GM23338 (cell line): ENCODE measurements at places on chromosomes 1 and 21.

DNA sequence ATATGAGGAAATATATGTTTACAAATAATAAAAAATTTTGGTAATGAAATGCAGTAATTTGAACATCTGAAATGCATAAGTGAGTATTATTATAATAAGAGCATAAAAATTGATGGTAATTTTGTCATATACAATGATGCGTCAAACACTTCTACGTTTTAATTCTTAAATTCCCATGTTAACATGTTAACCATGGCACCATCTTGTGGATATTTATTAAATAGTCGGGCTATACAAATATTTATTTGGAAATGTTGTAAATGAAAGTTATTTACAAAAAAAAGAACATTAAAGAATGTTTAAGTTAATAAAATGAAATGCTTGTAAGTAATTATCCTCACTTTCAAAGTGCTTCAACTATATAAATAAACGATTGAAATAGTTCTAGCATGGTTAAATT, 57.2 kb upstream of the C1orf185 start:
- H3K4me3 ChIP-seq: no peak overlapping the region
- H3K27me3 ChIP-seq: no peaks in the 10 kb centered on the region
- H3K27ac ChIP-seq: no peak overlapping the region
- H3K4me1 ChIP-seq: no peaks in the 10 kb centered on the region

DNA sequence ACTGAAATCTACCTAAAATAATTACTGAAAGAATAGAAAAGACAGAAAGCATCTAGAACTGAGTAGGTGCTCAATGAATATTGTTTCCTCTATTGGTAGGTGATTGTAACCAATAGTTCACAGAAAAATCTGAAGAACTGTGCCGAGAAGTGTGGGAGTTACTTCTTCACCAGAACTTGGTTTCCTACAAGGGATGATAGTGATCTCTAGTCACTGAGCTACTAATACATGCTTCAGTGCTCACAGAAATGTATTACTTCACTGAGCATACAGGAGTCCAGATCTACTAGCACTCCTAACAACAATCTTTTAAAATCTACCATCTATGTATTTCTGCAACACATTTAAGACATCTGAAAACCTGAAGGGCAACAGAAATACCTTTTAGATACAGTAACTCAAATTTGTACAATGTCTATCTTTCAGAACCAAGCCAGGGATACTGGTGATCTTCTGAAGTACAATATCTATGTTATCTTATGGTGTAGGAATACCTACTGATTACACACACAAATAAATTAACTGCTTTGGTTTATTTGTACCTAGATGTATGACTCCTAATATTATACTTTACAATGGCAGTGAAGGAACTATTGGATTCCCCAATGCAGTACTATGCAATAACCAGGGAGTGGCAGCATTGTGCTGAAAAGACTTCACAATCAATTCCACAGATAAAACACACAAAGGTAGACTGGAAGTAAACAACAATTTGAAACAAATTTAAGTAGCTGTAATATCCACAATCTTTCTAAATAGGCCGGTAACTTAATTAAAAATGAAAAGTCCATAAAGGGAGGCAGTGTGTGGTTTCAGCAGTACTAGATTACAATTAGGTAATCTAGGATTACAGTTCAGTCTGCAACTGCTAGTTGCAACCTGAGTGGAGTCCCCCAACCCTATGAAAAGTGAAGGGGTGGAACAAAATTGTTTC, 243.0 kb downstream of the SLC45A1 start:
- no peak overlapping the region for H3K27ac ChIP-seq
- H3K4me3 ChIP-seq: no peak overlapping the region
- 0 out of 2 replicates have a peak, but pooled peaks cover 3% of the 10 kb centered on the region for H3K36me3 ChIP-seq
- peaks cover 21% of the 10 kb centered on the region for H3K4me1 ChIP-seq

GRCh38 chr1:165560883-165561656, 17.3 kb downstream of the LRRC52 start:
- H3K4me3 ChIP-seq: no peak overlapping the region
- H3K4me1 ChIP-seq: peaks cover 17% of the 10 kb centered on the region
- peaks cover 5% of the 10 kb centered on the region for H3K27me3 ChIP-seq
- H3K27ac ChIP-seq: no peak overlapping the region
- H3K36me3 ChIP-seq: no peaks in the 10 kb centered on the region
- DNase-seq: peak; percentile 18

DNA sequence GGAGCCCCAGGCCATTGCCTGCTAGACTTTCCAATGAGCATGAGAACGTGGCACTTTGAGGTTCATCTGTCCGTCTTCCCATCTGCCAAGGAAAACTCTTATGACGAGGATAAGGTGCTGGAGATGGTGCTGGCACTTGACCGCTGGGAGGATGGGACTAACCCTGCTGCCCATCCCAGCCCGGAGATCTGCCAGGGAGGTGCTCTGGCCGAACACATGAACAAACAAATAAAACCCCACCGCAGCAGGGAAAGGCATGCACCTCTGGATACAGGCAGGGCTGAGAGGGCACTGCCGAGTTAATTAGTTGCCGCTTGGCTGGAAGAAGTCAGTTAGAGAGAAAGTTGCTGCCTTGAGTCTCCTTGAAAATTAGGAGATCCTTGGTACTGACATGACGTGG, 308.4 kb downstream of the AJAP1 start:
- no peak overlapping the region for H3K4me3 ChIP-seq
- H3K36me3 ChIP-seq: no peaks in the 10 kb centered on the region
- DNase-seq: no peak
- H3K4me1 ChIP-seq: no peaks in the 10 kb centered on the region
- H3K27me3 ChIP-seq: no peaks in the 10 kb centered on the region

- no peaks in the 10 kb centered on the region for H3K4me1 ChIP-seq
- H3K36me3 ChIP-seq: no peaks in the 10 kb centered on the region
- DNase-seq: peak; percentile 9
- no peaks in the 10 kb centered on the region for H3K27me3 ChIP-seq
- H3K4me3 ChIP-seq: no peak overlapping the region
Observed at GRCh38 chr21:38250991-38251418, 5.8 kb upstream of the KCNJ15 start.

DNA sequence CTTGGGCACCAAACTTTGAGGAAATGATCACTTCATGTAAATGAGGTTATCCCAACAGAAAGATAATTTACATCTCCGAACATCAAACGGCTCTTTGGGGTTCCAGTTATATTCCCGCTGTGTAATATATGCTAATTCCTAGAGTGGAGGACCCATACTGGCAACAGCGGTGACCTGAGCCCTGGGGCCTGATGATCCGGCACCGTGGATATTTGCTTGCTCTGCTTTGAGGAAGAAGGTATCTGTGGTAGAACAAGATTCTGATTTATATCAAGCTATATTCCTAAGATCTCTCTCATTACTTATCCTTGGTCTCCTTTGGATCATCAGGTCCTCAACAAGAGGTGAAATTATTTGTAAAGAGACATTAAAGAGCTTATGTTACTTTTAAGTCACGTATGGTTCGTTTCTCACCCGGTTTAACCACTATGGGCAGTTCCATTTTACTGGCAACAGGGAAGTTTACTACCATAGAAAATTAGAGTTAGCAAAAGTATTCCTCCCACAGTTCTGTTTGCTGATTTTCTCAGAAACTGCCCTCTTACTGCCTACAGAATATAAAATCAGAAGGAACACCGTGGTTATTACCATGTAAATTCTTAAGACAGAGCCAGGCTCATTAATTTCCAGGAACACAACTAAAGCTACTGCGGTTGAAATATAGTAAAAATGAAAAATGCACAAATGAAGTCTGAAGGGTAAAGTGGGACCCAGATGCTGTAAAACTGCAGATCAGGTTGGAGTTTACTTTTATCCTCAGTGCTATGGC, 56.7 kb downstream of the MRPL39 start:
- no peaks in the 10 kb centered on the region for H3K36me3 ChIP-seq
- no peaks in the 10 kb centered on the region for H3K27me3 ChIP-seq
- H3K27ac ChIP-seq: no peak overlapping the region
- H3K4me1 ChIP-seq: no peaks in the 10 kb centered on the region

GRCh38 chr1:26318338-26319064, 743 bp downstream of the CD52 start:
- no peak overlapping the region for H3K4me3 ChIP-seq
- H3K4me1 ChIP-seq: peaks cover 29% of the 10 kb centered on the region
- no peak for DNase-seq
- H3K27me3 ChIP-seq: no peaks in the 10 kb centered on the region

- no peak overlapping the region for H3K27ac ChIP-seq
- no peaks in the 10 kb centered on the region for H3K27me3 ChIP-seq
- H3K4me1 ChIP-seq: no peaks in the 10 kb centered on the region
- no peak for DNase-seq
- H3K4me3 ChIP-seq: no peak overlapping the region
Observed at GRCh38 chr21:39483917-39484316, 32.1 kb downstream of the SH3BGR start.

DNA sequence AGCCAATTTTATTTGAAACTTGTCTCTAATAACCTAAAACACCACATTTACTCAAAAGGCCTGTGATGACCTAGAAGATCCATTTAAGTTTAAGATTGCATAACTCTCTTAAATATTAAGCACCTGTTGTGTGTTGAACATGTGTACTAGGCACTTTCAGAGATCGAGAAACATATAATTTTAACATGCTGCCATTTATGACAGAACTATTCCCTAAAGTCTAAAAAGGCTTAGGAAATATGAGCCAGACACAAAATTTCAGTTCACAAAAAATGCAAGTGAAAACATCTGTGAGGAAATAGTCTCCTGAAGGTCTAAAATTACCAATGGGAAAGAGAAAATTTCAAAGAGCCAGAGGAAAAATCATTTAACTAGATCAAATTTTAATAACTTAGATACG, 37.7 kb downstream of the CEP170 start:
- no peak for DNase-seq
- peaks cover 6% of the 10 kb centered on the region; the same call in 1 of the 2 replicates for H3K36me3 ChIP-seq
- no peak overlapping the region for H3K4me3 ChIP-seq
- peaks cover 3% of the 10 kb centered on the region; the same call in 1 of the 2 replicates for H3K4me1 ChIP-seq

DNA sequence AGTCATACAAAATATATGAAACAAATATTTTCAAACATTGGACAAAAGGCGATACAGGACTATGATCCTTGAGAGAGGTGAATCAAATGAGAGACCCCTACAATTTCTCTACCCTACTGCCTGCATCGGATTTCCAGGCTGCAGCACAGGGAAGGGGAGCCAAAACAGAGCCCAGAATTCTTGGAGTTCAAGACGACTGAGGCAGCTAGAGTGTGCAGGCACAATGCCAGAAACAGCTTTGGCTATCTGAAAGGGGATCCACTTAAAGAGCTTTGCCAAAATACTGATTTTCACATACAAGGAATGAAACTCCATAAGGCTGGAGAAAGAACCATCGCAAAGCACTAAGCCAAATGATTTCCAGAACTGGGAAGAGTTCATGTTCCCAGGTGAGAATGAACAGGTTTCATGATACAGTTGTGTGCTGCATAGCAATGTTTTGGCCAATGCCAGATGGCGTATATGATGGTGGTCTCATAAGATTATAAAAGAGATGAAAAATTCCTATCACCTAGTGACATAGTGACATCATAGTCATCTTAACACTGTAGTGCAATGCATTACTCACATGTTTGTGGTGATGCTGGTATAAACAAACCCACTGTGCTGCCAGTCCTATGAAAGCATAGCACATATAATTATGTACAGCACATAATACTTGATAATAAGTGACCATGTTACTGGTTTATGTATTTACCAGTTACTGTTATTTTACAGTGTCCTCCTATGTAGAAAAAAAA, 77.5 kb downstream of the KCND3 start:
- no peak for DNase-seq
- H3K27me3 ChIP-seq: no peaks in the 10 kb centered on the region
- no peak overlapping the region for H3K4me3 ChIP-seq

- H3K4me3 ChIP-seq: no peak overlapping the region
- H3K27me3 ChIP-seq: no peaks in the 10 kb centered on the region
- no peaks in the 10 kb centered on the region for H3K36me3 ChIP-seq
- no peak for DNase-seq
Observed at GRCh38 chr1:16091296-16091695, 17.8 kb upstream of the FAM131C start.

DNA sequence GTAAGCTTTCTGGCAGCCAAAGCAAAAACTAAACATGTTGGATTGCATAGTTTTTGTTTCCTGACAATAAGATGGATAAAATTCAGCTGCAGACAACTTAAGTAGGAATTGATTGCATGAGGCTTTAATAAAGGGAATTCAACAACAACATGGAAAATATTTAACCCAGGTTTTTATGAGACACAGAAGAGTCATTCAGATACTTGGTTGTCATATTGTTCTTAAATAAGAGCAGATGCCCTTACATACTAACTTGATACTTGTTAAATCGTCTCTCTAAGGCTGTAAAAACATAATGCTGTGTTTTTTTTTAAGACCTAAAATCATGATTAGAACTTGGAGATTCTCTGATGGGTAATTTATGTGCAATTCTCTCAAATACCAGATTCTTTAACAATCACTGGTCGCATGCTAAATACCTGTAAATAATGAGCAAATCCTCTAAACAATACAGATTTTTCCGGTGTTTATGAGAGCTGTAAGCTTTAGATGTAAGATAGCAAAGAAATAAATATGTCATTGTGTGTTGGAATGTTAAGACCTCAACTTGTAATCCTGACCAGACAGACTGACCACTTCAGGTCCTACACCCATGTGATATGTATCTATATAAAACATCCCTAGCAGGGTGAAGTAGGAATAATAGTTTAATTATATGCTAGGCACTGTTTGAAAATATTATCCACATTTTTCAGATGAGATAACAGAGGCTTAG, 37.8 kb upstream of the CD34 start:
- H3K4me1 ChIP-seq: no peaks in the 10 kb centered on the region
- no peaks in the 10 kb centered on the region for H3K27me3 ChIP-seq
- no peak for DNase-seq
- no peak overlapping the region for H3K27ac ChIP-seq
- H3K4me3 ChIP-seq: no peak overlapping the region

DNA sequence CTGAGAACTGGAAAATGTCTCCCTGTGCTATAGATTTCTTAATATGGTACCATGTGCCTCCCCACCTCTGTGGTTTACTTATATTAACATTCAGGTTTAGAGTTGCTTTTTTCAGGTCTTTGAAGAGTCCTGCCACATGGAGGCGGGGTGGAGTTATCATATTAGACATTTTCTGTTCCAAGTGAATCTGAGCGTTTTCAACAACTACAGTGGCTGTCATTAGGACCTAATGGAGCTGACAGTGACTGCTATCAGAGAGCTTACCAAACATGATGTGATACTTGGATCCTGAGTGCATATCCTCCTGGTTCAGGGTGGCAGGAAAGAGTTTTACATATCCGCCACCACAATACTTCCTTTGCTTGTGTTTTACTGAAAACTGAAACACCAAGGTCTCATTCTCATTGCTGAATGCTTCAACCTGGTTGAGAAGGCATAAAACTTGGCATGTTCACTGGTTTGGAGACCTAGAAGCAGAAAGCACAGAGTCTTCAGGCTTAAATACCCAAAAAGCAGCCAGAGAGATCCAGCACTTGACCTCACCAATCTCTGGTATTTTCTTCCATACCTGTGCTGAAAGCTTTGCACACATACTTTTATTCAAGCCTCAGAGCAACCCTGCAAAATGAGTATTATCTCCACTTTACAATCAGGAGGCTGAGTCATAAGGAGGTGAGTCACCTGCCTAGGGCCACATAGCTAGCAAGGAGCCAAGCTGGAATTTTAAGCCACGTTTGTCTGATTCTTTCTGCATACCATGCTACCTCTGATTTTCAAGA, 47.4 kb upstream of the OSBPL9 start:
- no peak overlapping the region for H3K27ac ChIP-seq
- DNase-seq: peak; percentile 38
- peaks cover 13% of the 10 kb centered on the region for H3K4me1 ChIP-seq
- no peaks in the 10 kb centered on the region for H3K36me3 ChIP-seq

- no peaks in the 10 kb centered on the region for H3K27me3 ChIP-seq
- H3K36me3 ChIP-seq: no peaks in the 10 kb centered on the region
- H3K4me1 ChIP-seq: peaks cover 21% of the 10 kb centered on the region
- no peak overlapping the region for H3K27ac ChIP-seq
Observed at GRCh38 chr21:34840693-34841092, 171.9 kb downstream of the CLIC6 start.
